ENCODE measurements at places on chromosomes 5 and 9.

DNA sequence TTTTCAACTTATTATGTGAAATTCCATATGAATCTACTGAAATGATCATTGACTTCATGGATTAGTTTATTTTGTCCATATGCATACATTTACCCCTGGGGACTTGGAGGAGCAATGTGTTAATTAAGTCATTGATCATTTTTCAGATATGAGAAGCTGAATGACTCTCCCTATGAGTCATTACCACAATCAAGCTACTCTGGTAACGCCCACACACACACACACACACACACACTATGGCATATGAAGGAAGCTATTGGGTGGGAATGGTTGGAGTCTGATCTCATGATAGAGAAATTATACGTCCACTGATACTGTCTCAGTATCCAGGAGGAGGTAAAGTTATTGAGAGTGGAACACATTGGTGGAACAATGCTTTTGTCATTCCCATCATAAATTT is 528.9 kb downstream of the AGTPBP1 start:
- no peak for DNase-seq

DNA sequence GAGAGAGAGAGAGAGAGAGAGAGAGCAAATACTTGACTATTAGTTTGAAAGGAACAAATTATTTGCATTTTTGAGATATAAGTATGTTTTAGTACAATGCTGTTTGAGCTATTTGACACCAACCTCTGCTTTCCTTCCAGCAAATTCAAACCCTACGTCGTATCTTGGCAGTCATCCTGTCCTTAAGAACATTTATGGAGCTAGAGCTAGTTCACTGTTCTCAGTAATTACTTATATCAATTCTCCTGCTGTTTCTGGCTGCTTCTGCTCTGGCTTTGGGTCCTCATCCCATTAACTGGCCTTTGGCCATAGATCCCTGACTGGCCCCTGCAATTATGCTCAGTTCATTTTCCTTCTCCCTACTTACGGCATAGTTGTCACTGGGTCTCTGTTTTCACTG is 19.9 kb upstream of the ERAP2 start:
- DNase-seq = no peak

- DNase-seq = no peak
These were observed 2.8 kb downstream of the ST8SIA4 start for GRCh38 chr5:100900142-100900795.

- DNase-seq = no peak
These were observed 39.9 kb downstream of the MOCS2 start for GRCh38 chr5:53069626-53070025.

DNA sequence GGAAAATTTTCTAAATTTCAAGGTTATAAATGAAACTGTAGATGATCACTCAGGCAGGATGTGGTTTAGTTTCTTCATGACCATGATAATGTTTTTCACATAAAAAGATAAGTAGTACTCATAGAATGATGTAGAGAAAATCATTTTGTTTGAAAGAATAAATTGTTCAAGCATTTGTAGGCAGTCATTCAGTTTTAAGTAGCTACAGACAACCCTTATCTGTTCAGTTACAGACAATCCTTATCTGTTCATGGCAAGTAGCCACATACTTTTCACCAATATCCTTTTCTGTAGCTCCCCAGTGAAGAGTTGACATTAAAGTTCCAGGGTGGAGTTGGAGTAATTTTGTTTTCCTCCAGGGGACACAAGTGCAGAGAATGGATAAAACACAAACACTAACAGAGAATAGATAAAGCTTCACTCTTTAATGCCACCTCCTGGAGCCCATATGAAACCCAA is 278.1 kb upstream of the TNC start:
- no peak for DNase-seq

- DNase-seq = no peak
These were observed 83.8 kb upstream of the FAM169A start for GRCh38 chr5:74949976-74950375.

- DNase-seq = no peak
These were observed 11.5 kb upstream of the SPATA24 start for GRCh38 chr5:139415221-139415861.

GRCh38 chr5:148913493-148913892 is 87.1 kb downstream of the ADRB2 start:
- DNase-seq = no peak

GRCh38 chr9:82149501-82149946 is 161.0 kb downstream of the SPATA31D1 start:
- no peak for DNase-seq

DNA sequence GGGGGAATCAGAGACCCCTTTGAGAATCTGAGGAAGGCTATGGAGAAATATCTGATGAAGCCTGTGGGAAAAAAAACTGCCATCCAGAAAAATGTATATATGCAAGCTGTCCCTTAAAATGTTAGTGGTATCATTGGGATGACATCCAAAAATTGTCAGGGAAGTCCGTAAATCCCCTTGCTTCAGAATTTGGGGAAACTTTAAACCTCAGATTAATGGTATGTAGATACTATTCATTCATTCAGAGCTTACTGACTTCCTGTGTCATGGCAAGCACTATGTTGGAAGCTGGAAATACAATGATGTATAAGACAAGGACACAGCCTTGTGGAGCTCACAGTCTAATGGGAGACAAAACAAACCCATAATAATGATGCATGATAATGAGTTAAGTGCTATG is 10.9 kb upstream of the MOB3B start:
- DNase-seq = no peak

DNA sequence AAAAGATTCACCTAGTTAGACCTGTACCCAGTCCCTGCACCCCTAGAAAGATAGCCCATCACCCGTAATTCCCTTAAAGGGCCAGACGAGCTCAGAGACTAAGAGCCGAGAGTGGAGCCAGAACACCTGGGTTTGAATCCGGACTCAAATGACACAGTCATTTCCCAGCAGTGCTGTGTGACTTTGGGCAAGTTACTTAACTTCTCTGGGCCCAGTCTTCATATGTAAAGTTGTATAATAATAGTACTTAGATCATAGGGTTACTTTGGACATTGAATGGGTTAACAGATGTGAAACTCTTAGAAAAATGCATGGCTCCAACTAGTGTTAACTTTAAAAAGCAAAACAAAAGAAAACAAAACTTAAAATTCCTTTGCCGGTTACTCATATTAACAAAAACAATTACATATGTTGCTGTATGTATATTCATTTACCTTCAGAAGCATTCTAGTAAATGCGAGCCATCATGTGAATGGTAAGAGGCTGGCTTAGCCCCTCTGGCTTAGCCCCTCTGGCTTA is 40.4 kb upstream of the RASGRF2 start:
- no peak for DNase-seq

DNA sequence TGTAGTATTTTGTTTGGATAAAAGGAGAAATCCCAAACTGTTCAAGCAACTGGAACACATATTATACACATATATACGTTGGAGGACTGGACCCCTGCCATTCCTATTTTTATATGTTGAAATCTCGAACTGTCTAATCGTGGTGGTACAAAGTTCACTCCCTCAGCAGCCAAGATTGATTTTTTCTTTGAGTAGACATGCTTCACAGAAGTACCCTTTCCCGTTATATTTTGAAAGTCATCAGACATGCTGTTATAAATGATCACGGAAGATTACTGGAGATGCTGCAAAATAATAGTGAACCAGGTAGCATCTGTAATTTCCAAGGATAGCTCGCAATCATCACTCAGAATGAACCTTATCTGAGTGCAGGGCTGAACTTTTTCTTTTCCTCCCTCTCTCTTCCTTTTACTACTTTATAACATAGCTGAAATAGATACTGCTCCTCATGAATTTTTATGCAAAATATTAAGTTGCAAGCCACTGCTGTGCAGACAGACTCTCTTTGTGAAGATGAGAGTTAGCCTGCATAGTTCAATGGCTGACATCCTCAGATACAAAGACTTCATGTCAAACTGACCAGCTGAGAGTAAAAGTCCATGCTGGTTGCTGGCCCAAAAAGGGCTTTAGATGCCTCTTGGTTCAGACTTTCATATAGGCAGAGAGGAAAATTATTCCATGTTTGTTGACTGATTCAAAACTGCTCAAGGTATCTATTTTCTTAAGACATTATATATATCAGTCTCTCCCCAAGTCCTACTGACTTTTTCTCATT is 451.9 kb downstream of the TMEM38B start:
- no peak for DNase-seq

GRCh38 chr9:88653406-88653805 is 118.4 kb downstream of the NXNL2 start:
- DNase-seq = no peak
